ENCODE measurements at places on chromosomes 7 and 10.
A peak's percentile ranks its signal among the peaks of the same experiment; 100 is the strongest.

- DNase-seq: no peak
Observed at GRCh38 chr10:23291551-23292334, 52.9 kb downstream of the C10orf67 start.

DNA sequence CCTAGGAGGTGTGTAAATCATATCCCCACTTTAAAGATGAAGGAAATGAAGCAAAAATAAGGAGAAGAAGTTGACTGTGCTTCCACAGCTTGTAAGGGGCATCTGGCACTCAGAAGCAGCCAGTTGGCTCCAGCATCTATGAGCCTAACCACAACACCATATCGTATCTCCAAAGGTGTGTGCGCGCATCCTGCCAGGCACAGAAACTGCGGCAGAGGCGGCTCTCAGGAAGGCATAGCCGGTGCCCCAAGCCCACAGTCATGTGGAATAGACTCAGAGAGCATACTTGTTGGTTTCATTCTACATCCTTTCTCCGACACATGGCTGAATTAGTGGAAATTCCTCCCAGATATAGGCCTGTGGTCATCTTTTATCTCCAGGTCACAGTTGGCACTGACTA lies 423.9 kb downstream of the CALN1 start:
- DNase-seq: no peak

DNA sequence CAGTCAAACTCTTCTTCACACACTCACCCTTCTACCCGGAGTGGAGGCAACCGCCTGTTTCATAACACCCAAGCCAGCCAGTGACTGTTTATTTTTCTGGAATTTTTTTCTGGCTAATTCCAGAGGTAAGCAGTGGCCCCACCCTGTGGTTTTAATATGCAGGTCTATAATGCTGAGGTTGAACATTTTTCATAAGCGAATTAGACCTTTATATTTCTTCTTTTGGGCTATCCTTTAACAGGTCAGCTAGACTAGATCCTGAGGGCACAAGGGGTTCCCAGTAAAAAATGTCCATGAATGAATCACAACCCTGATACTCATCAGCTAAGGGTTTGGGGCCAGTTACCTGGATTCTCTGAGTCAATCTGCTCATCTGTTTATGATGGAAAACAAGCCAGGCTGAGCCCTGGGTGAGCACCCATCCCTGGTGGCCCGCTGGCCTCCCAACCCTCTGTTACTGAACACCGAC lies 76.2 kb downstream of the GRB10 start:
- DNase-seq: no peak

DNA sequence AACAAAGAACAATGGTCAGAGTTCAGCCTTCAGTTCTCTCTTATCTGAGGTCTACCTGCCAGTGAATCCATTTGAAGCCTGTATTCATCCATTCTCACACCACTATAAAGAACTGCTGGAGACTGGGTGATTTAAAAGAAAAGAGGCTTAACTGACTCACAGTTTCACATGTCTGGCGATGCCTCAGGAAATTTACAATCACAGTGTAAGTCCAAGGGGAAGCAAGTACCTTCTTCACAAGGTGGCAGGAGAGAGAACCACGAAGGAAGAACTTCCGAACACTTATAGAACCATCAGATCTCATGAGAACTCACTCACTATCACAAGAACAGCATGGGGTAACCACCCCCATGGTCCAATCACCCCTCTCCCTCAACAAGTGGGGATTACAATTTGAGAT lies 33.0 kb upstream of the SLC25A13 start:
- DNase-seq: no peak

GRCh38 chr10:88800152-88801125 lies 2.1 kb upstream of the LIPM start:
- peak; percentile 80 for DNase-seq

GRCh38 chr10:69172241-69172982 lies 7.6 kb upstream of the SUPV3L1 start:
- peak; percentile 7 for DNase-seq

DNA sequence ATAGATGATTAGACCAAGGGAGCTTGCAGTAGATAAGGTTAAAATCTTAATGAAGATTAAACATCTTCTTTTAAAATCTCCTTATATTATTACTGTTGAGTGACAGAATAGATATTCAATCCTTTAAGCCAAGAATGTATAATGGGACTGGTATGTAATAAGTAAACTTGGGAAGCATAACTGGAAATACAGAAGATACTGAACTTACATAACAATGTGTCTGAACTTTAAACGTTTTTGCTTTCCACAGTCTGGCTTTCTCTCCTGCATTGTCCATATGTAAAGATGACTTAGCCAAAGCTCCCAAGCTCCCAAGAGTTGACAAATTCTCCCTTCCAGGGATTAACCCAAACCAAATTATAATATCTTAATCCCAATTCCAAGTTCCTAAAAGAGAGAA lies 129.8 kb downstream of the KCND2 start:
- peak; percentile 51 for DNase-seq

DNA sequence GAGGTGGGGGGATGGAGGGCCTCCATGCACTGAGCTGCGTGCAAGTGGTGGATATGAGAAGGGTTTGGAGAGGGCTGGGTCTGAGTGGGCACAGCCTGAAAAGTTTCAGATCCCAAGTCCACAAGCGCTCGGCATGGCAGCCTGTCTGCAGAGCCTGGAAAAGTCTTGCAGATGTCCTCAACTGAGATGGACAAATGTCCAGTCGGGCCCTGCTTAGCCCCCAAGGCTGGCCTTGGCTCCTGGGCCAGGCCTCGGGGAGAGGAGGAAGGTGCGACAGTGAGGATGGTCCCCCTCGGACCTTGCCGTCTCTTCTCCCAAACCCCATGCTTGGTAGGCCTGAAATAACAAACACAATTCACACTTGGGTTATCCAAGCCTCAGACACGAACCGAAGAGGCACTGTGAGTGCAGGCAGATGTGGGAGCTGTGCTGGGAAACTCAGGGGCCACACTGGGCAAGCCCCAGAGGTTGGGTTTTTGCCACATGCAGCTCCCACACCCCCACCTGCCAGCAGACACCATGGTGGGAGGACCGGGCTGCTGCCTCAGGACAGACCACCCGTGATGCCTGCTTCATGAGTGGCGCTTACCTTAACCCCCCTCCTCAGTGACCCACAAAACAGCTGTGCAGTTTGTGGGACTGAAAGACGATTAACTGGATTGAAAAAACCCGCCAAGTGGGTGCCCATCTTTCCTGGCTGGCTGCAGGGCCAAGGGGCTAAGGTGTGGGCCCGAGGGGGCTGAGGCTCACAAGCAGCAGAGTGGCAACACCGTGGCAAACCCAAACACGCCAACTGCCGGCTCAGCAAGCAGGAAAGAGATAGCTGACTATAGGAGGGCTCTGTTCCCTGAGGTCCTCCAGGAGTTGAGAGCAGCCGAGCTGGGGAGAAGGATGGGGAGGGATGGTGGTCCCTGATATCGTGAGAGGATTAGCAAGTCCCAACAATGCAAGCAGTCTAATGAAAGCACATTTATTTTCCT lies 156.8 kb downstream of the RNF216 start:
- no peak for DNase-seq

DNA sequence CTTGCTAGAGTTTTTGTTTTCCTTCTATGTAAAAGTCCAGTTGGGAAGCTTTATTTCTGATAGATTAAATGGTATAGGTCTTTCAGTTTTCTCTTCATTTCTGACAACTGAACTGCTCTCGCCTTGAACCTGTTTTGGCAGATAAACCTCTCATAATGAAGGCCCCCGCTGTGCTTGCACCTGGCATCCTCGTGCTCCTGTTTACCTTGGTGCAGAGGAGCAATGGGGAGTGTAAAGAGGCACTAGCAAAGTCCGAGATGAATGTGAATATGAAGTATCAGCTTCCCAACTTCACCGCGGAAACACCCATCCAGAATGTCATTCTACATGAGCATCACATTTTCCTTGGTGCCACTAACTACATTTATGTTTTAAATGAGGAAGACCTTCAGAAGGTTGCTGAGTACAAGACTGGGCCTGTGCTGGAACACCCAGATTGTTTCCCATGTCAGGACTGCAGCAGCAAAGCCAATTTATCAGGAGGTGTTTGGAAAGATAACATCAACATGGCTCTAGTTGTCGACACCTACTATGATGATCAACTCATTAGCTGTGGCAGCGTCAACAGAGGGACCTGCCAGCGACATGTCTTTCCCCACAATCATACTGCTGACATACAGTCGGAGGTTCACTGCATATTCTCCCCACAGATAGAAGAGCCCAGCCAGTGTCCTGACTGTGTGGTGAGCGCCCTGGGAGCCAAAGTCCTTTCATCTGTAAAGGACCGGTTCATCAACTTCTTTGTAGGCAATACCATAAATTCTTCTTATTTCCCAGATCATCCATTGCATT lies 27.1 kb downstream of the MET start:
- no peak for DNase-seq

DNA sequence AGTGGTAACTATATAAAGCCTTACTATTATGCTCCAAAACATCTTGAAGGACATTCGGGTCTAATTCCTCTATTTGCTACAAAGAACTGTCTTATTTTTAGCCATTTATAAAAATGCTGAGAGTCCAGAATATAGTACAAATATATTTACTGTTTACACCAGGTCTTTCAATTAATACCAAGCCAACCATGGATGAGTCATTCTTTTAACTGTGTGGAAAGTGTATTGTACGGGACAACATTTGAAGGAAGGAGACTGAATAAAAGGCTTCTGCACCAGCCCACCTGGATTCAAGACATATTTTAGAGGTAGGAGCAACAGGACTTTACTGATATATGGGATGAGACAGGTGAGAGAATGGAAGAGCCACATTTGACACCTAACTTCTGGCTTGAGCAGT lies 35.4 kb downstream of the MASTL start:
- DNase-seq: no peak

GRCh38 chr10:97356318-97356914 lies 21.9 kb upstream of the FRAT2 start:
- no peak for DNase-seq

- DNase-seq: no peak
Observed at GRCh38 chr7:34337163-34337562, 320.9 kb upstream of the NPSR1 start.

DNA sequence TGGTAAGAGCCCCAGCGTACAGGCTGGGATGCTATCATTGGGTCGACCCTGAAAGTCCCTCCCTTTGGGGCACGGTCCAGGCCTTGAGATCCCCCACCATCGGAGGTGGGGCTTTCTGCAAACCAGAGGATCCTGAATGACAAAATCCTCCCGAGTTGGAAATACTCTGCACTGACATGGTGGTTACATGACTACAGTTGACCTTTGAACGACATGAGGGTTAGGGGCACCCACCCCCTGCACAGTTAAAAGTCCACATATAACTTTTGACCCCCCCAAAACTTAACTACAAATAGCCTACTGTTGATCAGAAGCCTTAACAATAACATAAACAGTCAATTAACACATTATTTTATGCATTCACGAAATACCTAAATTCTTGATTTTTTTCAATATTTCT lies 13.1 kb downstream of the HSPA12A start:
- no peak for DNase-seq

- no peak for DNase-seq
Observed at GRCh38 chr7:25087855-25088254, 37.2 kb downstream of the CYCS start.

GRCh38 chr7:127187740-127188139 lies 65.0 kb downstream of the GRM8 start:
- DNase-seq: no peak

DNA sequence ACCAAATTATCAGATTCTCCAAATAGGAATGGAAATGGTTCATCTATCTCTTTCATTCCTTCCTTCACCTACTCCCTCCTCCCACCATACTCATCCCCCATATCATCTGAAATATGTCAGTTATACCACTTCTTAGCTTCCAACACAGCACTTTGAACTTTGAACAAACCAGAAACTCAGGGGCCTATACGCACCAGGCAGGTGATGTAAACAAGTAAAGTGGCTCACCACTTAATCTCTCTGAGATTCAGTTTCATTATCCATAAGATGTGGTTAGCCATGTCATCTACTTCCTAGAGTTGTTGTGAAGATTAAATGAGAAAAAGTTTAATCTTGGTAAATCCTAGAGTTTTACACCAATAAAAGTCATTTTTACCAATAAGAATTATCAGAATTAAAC lies 65.9 kb upstream of the LRRN3 start:
- DNase-seq: no peak

- no peak for DNase-seq
Observed at GRCh38 chr7:28773423-28774145, 184.5 kb downstream of the TRIL start.

GRCh38 chr7:143936087-143937009 lies 1.3 kb downstream of the OR2F2 start:
- DNase-seq: peak; percentile 95

DNA sequence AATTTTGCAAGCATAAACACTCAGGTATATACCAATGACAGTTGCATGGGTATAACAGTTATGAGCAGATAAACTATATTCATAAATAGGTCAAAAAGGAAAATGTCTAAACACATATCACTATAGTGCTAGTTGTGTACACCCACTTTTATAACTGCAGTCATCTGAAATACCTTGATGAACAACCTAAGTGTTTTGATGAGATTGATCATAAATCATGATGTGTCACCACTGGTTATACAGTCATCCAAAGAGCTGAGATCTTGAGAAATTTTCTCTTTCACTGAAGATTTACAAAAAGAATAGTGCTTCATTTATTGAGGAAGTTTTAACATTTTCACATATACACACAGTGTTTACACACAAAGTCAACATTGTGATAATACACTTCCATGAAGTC lies 78.6 kb upstream of the SLC25A13 start:
- DNase-seq: no peak

DNA sequence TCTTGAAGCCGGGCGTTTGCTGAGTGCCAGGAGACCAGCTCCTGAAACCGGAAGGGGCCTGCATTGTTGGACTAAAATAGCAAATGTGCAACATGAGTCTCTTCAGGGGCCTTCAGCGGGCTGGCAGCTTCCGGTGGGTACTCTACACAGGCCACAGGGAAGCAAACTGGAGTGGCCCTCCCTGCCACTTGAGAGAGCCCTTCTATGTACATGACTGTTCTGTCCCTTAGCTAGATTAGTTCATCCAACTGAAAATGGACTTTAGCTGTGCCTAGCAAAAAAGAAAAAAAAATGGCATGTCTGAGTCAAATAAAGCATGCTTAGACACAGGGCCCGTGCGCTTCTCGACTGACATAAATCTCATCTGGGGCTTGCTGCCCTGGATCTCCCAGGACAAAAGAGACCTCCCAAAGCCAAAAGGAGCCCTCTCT lies 115.3 kb upstream of the TCF7L2 start:
- no peak for DNase-seq

DNA sequence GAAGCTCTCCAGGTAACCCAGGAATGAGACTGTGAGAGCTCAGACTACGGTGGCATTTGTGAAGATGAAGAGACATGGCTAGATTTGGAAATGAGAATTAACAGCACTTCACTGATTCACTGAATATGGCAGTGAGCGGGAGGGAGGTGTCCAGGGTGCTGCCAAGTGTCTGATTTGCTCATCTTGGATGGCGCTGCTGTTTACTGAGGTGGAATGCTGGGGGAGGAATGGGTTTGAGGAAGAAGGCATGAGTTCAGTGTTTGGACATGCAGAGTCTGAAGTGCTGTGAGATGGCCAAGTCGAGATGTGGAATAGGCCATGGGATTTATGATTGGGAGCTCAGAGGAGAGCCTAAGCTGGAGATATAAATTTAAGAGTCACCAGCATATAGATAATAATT lies 437.1 kb upstream of the NPVF start:
- DNase-seq: no peak
